Pulmonary artery endothelial cell (primary cell): ENCODE measurements at places on chromosomes 5 and 9. TPM values are rescaled to one million over a fixed set of nuclear protein-coding genes. Genes with fewer than 3 reads are reported as not detected.

Gene CXXC5
- 12.0 and 14.6 TPM in 2 replicates for total RNA-seq

Gene PKD2L2
- total RNA-seq, result not detected in 2 replicates

Gene WDR38
- 0.07 TPM in 1 of 2 replicates, not detected in the other for total RNA-seq

Gene SNCB
- 0.07 TPM in 1 of 2 replicates, not detected in the other for total RNA-seq

Gene GKAP1
- 0.79 and 2.7 TPM in 2 replicates for total RNA-seq

- DNase-seq, result no peak
These were observed 226.6 kb upstream of the ADCY2 start for GRCh38 chr5:7169240-7169878.

- DNase-seq, result no peak
These were observed 688.4 kb downstream of the PTPRD start for GRCh38 chr9:9924376-9924775.

- DNase-seq, result no peak
These were observed 26.9 kb downstream of the NUTM2F start for GRCh38 chr9:94301583-94301982.

DNA sequence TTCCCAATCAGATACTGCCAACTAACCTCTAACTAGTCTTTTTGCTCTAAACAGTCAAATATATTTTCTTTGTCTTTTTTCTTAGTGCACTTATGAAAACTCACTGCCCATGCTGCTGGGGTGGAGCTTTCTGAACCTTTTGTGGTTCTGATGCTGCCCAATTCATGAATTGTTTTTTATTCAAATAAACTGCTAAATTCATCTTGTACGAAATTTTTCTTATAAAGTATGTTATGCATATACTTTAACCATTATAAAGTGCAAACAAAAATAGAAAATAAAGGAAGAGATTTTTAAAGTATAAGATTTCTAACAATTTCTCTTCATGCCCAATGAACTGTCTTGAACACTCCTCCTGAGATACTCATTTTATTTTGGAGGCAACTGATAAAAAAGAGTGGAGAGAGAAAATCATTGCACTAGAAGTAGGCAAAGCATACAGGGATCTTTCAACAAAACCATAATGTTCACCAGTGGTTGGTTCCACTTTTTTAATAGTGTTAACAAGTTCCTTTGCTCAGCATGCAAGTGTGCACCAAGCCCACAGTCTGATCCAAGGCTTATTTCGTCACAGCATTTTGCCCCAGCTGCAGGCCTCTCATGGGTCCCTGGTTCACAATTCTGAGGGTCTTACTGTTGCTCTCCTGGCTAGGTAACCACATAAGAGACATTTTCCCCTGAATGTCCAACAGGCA, 6.2 kb upstream of the FYB1 start:
- no peak for DNase-seq

DNA sequence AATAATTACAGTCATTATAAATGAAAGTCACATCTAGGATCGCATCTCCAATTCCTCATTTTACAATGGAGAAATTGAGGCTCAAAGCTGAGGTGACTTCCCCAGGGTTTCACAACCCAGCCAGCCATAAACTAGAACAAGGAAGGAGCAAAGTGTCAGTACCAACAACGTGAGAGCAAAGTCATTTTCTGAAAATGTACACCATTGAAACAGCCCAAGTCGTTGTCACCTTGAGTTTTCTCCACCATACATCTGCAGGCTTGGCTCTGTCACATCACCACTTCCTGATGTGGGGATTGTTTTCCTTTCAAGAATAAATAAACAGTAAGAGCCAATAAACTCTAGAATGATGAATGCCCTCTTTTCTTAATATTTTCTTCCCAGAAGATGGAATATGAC, 184.5 kb upstream of the PTGER4 start:
- no peak for DNase-seq

DNA sequence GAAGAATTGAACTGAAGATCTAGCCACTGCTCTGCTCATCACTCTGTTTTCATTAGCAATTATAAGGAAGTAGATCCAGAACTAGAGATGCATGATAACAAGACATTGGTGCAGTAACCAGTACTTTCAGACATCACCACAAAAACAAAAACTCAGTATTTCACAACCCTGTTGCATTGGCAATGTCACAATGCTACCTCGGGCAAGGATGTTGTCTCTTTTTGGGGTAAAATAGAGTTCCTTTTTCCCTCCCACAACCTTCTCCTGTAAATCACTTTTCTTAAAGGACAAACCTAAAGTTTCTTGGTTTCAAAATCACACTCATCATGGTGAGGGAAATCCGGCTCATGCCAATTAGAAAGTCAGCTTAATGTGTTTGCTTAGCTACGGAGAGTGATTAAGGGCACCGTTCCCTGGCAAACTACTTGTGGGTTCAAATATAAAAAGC, 420.1 kb upstream of the MEF2C start:
- no peak for DNase-seq

DNA sequence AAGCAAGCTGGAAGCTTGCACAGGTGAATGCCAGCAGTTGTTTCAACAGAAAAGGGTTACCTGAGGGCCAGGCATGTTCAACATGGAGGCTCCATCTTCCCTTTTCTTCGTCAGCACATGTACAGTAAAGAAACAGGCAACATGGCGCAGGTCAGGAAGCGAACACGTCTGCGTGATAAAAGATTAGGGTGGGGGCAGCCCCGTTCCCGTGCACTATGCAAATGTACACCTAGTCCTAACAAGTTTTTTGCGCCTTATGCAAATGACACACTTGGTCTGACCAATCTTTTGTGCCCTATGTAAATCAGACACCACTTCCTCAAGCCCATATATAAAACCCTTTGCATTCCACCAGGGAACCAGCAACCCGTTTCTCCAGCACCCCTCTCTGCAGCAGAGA, 452.1 kb upstream of the PTPRD start:
- DNase-seq, result no peak
